NCI-H1105 (cell line): ENCODE measurements at places on chromosomes 3 and 15.
A peak's percentile ranks its signal among the peaks of the same experiment; 100 is the strongest.

DNA sequence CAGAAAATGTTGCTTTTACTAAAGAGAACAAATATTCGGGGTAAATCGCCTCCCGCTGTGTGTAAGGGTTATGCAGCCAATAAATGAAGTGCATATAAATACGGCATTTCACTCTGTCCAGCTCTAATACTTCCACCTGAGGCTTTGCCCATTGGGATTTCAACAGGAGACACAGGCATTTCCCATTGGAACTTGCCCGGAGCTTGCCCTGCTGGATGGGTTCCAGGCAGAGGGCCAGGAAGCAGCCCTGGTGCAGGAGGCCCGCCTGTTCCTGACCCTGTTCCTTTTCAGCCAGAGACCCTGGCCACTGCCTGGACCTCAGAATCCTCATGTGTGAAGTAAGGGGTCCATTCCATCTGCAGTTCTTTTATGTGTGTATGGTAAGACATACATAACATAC is 17.4 kb upstream of the CEMIP start:
- no peak for DNase-seq

DNA sequence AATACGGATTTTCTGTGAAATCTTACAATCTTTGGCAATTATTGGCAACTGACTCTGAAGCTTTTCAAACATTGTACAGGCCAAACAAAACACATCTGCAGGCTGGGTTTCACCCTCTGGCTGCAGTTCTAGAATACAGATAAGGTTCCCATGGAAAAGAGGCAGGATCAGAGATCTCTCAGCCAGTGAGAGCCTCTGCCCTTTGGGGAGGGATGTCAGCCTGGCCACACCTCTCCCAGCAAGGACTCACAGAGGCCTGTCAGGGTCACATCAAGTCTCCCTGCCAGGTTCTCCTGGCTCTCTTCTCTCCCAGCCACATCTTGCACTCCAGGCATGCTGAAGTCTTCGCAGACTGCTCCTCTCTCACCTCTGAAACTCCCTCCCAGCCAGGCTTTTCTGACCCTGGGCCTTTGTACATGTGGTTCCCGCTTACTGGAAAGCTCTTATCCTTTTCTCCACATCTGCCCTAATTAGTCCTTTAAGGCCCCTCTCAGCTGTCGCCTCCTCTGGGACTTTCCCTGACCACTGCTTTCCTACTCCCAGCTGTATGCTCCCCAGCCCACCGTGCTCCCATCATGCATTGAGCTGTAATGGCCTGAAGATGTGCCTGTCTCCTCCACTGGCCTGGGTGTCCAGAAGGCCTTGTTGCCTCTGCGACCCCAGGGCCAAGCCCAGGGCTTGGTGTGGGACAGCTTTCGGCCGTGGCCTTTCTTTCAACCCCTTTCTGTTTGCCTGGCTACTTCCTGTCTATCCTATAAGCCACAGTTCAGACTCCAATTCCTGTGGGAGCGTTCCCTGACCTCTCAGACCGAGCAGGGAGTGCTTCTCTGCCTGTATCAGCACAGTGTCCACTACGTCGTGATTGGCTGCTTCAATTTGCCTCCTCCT is 4.3 kb downstream of the RBP1 start:
- DNase-seq = no peak

DNA sequence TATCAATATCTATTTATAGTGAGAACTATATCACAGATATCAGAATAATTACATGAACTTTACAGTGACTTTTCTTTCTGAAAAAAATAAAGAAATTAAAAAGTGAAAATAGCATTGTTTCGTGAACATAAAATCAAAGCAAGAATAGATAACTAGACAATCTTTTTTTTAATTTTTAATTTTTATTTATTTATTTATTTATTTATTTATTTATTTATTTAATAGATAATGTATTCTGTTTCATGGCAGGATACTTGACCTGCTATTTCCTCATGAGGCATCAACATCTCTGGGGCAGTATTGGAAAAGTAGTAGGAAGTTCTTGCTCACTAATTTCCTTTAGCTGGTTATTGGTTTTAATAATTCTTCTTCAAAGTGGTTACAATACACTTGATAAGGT is 33.3 kb downstream of the SLITRK3 start:
- DNase-seq = no peak

DNA sequence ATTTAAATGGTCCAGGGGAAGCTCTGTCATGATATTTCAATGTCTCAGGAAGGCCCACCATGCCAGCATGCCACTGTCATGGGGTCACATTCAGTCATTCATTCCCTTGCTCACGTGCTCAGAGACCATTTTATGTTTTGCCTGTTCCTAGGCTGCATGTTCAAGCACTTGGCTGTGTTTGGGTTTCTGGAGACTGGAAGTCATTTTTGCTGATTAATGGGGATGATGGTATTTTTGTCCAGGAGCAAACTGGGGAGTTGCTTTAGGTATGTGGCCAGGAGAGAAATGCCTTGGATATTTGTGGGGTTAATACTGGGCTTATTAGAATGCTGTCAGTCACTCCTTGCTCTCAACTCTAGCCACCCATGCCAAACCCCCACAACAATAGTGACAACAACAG is 303.5 kb downstream of the PTPRG start:
- DNase-seq = no peak

- DNase-seq = no peak
Observed at GRCh38 chr3:152322756-152323155, 54.0 kb downstream of the MBNL1 start.

DNA sequence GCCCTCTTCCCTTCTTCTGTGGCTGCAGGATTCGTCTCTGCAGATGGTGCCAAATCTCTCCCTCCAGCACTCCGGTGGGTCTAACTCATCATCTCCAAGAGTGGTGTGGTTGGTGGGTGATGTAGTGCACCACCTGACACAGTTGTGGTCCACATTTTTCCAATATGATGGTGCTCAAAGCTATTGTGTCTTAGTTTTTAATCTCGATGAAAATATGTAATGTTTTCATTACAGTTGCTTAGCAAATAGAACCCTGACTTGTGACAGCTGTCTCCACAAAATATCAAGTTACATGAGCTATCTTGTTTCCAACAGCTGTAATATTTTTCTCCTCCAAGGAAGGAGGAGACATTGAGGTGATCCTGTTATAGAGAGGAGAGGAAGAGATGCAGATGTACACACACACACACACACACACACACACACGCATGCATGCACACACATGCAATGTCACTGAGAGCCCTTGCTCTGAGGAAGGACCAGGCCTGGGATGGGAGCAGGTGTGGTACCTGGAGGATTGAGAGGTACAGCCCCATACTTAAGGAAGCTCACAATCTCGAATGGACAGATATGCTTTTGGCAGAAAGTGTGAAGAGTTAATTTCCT is 15.7 kb upstream of the ESYT3 start:
- DNase-seq = no peak

DNA sequence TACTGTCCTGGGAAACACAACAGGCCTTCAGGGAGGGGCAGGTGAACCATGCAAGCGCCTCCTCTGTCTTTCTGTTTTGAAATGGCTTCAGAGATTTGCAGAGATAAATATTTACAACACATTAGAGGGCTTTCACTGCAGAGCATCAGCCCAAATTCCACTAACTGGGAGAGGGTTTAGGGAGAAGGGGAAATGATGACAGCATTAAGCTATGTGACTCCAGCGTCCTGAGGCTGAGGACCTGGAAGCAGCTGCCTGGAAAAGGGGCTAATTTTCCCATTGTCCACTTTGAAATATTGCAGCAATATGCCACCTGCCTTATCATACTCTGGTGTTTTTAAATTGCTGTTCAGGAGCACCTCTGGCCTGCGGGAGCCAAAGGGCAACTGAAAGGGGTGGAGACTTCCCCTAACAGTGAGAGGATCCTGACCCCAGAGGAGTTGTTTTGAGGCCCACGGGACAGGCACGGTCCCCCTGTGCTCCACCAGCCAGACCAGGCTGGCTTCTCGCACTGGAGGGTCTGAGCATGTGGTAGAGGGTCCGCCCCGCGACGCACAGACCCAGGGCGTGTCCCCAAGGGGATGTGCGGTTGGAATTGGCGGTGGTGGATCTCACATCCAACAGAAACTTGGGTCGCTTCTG is 110.6 kb downstream of the XXYLT1 start:
- no peak for DNase-seq

GRCh38 chr3:48435774-48436476 is 4.0 kb downstream of the CCDC51 start:
- DNase-seq = peak; percentile 69

- no peak for DNase-seq
Observed at GRCh38 chr3:101042996-101043686, 49.9 kb upstream of the ABI3BP start.

DNA sequence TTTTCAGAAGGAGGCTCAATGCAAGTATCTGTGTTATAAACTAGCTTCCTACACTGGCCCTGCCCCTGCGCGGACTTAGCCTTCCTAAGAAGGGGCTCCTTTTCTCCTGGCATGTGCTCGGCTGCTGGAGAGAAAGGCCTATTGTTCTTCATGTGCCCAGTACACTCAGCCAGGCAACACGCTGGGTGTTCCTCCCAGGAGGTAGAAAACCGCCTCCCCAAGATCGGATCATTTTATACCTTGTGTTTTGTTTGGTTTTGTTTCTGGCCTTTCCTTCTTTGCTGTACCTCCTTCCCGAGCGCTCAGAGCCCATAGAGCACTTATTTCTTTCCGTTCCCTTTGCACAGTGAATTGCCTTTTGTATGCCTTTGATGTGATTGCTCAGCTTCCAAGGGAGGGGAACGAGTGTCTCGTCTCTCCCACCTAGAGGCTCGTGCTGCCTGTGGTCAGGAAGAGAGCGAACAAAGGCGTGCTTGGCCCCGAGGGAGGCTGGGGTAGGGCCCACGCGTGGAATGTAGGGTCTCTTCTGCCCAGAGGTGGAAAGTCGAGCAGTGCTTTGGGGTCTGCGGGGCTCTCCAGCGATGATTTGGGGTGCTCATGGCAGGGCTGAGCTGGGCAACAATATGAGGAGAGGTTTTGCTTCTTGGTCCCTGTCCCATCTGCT is 30.0 kb downstream of the CCNL1 start:
- no peak for DNase-seq

- DNase-seq = no peak
Observed at GRCh38 chr3:196214783-196215441, 1.4 kb upstream of the SLC51A start.

- peak; percentile 36 for DNase-seq
Observed at GRCh38 chr15:69410248-69410874, 3.8 kb upstream of the KIF23 start.

DNA sequence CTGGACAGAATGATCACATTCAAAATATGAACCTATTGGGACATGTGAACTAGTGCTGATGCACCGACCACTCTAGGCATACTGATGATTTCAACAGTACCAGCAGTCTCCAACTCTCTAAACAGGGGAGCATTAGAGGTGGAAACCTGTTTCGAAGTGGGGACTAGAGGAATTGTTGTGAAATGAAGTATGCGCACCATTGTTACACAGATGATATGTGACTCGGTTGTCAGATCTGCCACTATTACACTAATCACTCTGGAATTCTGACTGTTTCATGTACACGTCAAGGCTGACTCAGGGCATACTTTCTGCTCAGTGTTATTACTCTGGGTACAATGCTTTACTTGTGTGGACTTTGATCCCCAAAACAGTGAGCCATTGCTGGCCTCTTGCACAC is 198.2 kb upstream of the UBE2E2 start:
- no peak for DNase-seq

GRCh38 chr3:46734773-46735172 is 17.1 kb upstream of the PRSS50 start:
- DNase-seq = no peak

- no peak for DNase-seq
Observed at GRCh38 chr3:50303013-50303815, at the start of gene HYAL1. TSS of gene HYAL1 (minus strand) at chr3:50303574. CDS start at chr3:50302956, 618 bp downstream.

DNA sequence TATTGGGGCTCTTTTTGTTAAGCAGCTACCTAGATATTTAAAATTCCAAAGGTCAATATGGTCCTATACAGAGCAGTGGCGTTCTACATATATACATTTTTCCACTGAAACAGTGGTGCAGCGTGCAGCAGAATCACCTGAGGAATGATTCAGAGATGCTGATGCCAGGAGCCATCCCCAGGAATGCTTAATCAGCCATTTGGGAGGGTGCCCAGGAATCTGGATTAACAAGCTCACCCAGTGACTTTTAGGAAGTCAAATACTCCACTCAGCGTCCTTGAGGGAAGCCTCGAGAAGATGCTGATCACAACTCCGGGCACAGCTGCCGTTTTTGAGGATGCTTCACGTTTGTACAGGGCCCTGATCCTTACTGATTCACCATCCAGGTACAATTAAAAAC is 82.6 kb upstream of the ARHGEF3 start:
- DNase-seq = no peak

DNA sequence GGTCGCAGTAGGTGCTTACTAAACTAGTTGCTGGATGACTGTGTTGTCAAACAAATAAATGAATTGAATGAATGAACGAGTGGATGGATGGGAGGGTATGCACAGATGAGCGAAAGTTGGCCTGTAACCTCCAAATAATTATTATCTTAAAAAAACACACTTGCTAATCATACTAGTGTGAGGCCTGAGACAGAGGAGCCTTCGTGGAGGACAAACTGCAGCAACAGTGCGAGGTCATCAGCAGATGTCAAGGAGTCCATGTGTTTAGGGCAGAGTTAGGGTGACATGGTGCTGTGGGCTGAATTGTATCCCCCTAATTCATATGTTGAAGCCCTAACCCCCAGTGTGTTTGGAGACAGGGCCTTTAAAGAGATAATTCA is 24.4 kb downstream of the CORO2B start:
- no peak for DNase-seq

DNA sequence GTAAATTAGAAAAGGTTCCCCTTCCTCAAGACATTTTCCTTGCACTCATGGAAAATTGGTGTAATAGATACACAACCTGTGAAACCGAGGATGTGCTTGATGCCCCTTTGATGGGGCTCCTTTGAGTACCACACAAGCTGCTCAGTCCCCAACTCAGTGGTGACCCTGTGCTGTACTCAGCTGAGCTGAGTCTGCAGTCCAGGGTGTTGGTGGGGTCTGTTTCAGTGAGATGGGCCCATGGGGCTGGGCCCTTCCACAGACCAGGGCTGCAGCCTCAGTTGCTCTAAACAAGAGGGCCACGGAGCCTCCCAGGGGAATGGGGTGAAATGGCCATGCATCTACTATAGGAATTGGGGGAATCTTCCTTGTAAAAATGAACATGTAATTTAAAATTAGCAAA is 39.3 kb downstream of the KY start:
- DNase-seq = no peak
